ENCODE measurements at places on chromosomes 5 and 9. TPM values are rescaled to one million over a fixed set of nuclear protein-coding genes. Genes with fewer than 3 reads are reported as not detected.

MAMDC4 gene
- total RNA-seq: 19.0 TPM

CTXN3 gene
- not detected for total RNA-seq

SLC24A2 gene
- total RNA-seq: not detected

ARPC5L gene
- 76.4 TPM for total RNA-seq

CCL27 gene
- 0.55 TPM for total RNA-seq

TAS2R1 gene
- total RNA-seq: not detected

LHX2 gene
- total RNA-seq: not detected

DNA sequence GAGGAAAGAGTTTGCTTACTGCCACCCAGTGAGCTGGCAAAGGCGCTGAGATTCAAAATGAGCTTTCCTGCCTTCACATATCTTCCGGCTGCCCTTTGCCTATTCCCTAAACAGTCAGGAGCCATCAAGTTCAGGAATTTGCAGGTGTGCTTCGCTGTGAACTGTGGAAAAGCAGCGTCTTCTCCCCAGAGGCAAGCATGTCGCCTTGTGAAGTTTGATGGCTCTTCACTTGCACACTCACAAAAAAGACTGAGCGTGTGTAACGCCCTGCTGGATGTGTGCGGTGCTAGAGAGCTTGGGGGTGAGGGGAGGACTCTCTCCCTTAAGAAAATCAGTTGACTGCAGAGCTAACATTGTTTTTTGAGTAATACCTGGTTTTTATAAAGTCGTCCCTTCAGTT is 288.7 kb downstream of the DOCK8 start:
- peaks cover 7% of the 10 kb centered on the region for H3K4me1 ChIP-seq
- H3K36me3 ChIP-seq: no peaks in the 10 kb centered on the region
- H3K27ac ChIP-seq: no peak overlapping the region

- no peaks in the 10 kb centered on the region for H3K36me3 ChIP-seq
- H3K27ac ChIP-seq: peak overlapping the region; percentile 22
- H3K4me3 ChIP-seq: peak overlapping the region; percentile 45
- peaks cover 12% of the 10 kb centered on the region for H3K4me1 ChIP-seq
- DNase-seq: no peak
Observed at GRCh38 chr9:35688558-35689541, 875 bp downstream of the TPM2 start.

DNA sequence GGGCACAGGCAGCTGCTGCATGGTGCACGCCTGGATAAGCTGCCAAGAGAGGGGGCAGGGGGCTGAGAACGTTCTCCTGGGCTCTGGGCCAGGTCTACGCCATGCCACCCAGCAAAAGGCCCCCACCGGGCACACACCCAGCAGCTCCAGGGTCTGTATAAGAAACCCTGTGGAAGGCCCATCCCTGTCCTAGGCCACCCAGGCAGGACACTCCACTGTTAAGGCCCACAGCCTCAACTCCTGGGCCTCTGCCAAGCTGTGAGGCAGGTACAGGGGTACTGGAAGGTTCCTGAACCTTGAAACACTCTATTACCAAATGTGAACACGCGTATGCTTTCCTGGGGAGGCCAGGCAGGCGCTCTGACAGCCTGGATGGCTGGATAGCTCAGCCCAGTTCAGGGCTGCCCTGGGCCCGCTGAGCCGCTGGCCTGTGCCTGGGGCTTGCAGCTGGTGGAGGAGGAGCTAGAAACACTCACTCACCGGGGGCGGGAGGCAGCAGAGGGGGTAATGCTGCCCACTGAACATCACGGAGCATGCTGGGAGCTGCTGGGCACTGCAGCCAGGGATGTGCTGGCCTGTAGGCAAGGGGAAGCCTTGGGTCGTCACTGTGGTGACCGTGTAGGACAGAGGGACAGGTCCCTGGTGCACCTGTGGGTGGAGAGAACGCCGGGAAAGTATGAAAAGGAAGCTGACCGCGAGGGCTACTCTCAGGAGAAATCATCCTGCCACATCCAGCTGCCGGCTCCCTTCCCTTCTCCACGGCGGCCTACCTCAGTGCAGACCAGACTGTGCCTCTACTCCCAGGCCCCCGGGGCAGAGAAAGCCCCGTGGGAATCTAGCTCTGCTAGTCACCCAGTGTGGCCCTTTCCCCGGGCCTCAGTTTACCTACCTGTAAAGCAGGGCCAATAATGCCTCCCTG is 6.0 kb downstream of the RNF44 start:
- H3K27ac ChIP-seq: peak overlapping the region; percentile 86
- DNase-seq: no peak
- peaks cover 49% of the 10 kb centered on the region for H3K36me3 ChIP-seq
- H3K27me3 ChIP-seq: no peaks in the 10 kb centered on the region

- no peak overlapping the region for H3K4me3 ChIP-seq
- no peak overlapping the region for H3K27ac ChIP-seq
- no peaks in the 10 kb centered on the region for H3K36me3 ChIP-seq
- DNase-seq: no peak
- peaks cover 11% of the 10 kb centered on the region for H3K27me3 ChIP-seq
- no peaks in the 10 kb centered on the region for H3K4me1 ChIP-seq
Observed at GRCh38 chr5:38536968-38537367, 19.5 kb downstream of the LIFR start.

- no peak for DNase-seq
- no peak overlapping the region for H3K27ac ChIP-seq
- no peaks in the 10 kb centered on the region for H3K27me3 ChIP-seq
- peaks cover 37% of the 10 kb centered on the region for H3K4me1 ChIP-seq
Observed at GRCh38 chr5:131607903-131608540, 27.0 kb downstream of the RAPGEF6 start.

GRCh38 chr9:99465231-99465907 is 243.3 kb downstream of the SEC61B start:
- DNase-seq: no peak
- peaks cover 12% of the 10 kb centered on the region for H3K4me1 ChIP-seq
- peak overlapping the region; percentile 44 for H3K27ac ChIP-seq
- H3K4me3 ChIP-seq: no peak overlapping the region

GRCh38 chr5:149759986-149760853 is 30.1 kb downstream of the PPARGC1B start:
- H3K4me3 ChIP-seq: no peak overlapping the region
- H3K4me1 ChIP-seq: peaks cover 4% of the 10 kb centered on the region
- no peak overlapping the region for H3K27ac ChIP-seq

DNA sequence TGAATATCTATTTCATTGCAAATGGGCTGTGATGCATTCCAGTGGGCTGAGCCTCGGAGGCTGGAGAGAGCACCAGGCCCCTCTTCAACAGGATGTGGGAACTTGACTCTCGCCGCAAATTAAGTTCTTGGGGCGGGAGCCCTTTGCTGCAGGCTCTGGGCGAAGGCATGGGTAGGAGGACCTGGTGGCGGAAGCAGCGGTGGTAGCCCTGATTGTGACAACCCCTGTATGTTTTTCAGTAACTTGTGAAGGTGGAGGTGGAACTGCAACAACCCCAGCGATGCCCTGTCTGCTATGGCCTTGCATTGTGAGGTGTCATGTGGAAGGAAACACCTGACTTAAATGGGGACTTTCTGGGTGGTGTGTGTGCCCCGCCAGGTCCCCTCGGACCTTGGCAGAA is 9.4 kb downstream of the FYB1 start:
- DNase-seq: peak; percentile 82
- no peaks in the 10 kb centered on the region for H3K36me3 ChIP-seq
- peak overlapping the region; percentile 73 for H3K4me3 ChIP-seq
- H3K27me3 ChIP-seq: no peaks in the 10 kb centered on the region
- H3K27ac ChIP-seq: peak overlapping the region; percentile 90

DNA sequence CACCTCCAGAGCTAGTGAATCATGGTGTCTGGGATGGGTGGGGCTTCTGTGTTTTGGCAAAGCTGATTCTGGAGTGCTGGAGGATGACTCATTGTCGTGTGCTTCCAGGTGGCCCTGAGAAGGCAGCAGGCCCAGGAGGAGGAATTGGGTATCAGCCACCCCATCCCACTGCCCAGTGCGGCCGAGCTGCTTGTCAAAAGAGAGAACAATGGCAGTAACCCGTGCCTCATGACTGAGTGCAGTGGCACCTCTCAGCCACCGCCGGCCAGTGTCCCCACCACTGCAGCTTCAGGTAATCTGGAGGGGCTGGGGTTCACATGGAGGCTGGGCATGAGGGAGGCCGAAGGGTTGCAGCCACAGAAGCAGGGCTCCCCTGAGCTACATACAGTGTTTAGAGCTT is 5.4 kb downstream of the DMRT1 start:
- no peak for DNase-seq
- H3K27ac ChIP-seq: no peak overlapping the region
- peaks cover 40% of the 10 kb centered on the region for H3K27me3 ChIP-seq
- H3K4me3 ChIP-seq: no peak overlapping the region
- H3K36me3 ChIP-seq: no peaks in the 10 kb centered on the region

DNA sequence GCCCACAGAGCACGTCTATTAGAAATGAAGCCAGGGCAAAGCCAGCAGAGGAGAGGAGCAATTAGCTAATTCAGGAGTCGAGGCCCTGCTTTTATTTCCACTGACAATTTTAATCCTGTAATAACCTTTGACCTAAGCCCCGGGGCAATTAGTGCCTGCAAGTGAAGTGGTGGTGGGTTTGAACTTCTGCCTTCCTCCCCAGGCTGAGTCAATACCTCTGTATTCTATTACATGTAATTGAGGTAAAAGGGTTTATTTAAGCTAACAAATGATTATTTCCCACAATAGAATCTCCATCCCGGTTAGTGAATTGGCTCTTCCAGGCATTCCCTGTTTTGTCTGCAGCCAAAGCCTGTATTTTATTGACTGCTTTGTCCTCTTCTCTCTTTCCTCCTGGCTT is 49.9 kb downstream of the FGF18 start:
- no peaks in the 10 kb centered on the region for H3K4me1 ChIP-seq
- peaks cover 2% of the 10 kb centered on the region for H3K27me3 ChIP-seq

- H3K4me3 ChIP-seq: no peak overlapping the region
- H3K27ac ChIP-seq: no peak overlapping the region
- no peak for DNase-seq
- H3K27me3 ChIP-seq: peaks cover 15% of the 10 kb centered on the region
- H3K4me1 ChIP-seq: peaks cover 10% of the 10 kb centered on the region
Observed at GRCh38 chr9:113674436-113674835, 201.7 kb upstream of the ZNF618 start.

GRCh38 chr9:109880276-109881169 is 100.5 kb downstream of the PALM2AKAP2 start:
- peak overlapping the region; percentile 41 for H3K4me3 ChIP-seq
- no peak overlapping the region for H3K27ac ChIP-seq
- peaks cover 31% of the 10 kb centered on the region for H3K4me1 ChIP-seq

DNA sequence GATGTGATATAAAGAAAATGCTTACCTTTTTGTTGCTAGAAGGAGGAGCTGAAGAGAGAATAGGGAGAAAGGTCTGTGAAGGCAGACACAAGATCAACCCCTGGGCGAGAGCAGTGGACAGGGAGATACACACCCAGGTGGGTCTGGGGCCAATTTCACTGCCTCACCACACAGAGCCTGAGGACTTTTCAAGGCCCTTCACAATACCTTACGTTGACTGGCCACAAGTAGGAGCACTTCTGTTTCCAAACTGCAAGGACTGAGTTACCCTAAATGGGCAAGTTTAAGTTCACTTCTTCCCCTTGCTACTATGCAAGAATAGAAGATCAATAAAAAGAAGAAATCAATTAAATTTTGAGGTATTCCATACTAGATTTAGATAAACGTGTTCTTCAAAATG is 174.5 kb upstream of the SLC12A2 start:
- peaks cover 3% of the 10 kb centered on the region for H3K4me1 ChIP-seq
- H3K27me3 ChIP-seq: peaks cover 11% of the 10 kb centered on the region
- no peaks in the 10 kb centered on the region for H3K36me3 ChIP-seq
- no peak overlapping the region for H3K4me3 ChIP-seq

DNA sequence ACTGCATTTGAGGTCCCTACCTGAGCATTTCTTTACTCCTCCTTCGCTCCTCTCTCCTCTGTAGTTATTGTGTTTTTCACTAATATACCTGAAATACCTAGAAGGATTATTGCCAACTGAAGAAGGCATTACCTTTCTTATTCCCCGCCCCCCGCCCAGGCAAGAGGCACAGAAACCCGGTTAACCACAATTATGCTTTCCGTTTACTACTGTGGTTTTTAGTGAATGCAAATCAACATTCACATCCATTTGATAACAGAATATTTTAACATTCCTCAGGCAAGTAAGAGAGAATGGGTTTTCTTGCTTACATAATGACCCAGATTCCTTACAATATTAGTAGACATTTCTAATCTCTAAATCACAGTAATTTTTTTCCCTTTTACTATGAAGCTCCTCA is 136.9 kb downstream of the PCSK5 start:
- DNase-seq: no peak
- H3K36me3 ChIP-seq: peaks cover 10% of the 10 kb centered on the region
- peaks cover 55% of the 10 kb centered on the region for H3K4me1 ChIP-seq
- H3K4me3 ChIP-seq: peak overlapping the region; percentile 52
- H3K27ac ChIP-seq: no peak overlapping the region

DNA sequence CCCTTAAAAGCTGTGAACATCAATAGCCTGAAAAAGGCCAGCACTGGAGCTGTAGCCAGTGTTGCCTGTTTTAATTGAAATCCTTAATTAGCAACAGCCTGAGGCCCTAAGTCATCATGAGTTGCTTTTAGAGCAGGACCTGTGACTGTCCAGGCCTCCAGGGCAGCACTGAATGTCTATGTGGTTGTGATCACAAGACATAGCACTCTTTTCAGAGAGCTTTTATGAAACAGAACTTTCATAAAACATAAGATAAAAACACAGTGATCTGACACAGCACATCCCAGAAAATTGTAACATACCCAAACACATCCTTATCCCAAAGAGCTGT is 85.5 kb upstream of the MYO10 start:
- no peak overlapping the region for H3K27ac ChIP-seq
- no peaks in the 10 kb centered on the region for H3K36me3 ChIP-seq
- no peak overlapping the region for H3K4me3 ChIP-seq
- DNase-seq: no peak
- H3K4me1 ChIP-seq: no peaks in the 10 kb centered on the region
